ENCODE measurements at places on chromosomes 7 and 10.

GRCh38 chr7:131522325-131522930 lies 34.0 kb downstream of the PODXL start:
- no peak for ATAC-seq

GRCh38 chr7:16745645-16746044 lies 7.9 kb upstream of the TSPAN13 start:
- ATAC-seq, result no peak

DNA sequence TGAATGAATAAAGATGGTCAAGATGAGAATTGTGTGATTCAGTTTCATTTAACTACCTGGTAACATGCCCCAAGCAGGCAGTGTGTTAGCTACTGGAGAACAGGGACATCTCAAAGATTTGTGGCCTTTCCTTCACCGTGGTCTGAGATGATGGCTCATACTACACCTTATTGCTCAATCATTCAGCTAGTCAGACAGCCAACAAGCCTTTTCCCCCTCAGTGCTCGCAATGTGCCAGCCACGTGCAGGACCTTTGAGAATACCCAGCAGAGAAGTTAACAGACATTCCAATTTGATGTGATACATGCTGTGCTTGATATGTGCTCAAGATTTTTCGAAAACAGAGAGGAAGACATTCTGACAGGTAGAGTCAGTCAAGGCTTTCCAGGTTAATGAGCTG lies 562.8 kb downstream of the SUGCT start:
- ATAC-seq, result no peak

DNA sequence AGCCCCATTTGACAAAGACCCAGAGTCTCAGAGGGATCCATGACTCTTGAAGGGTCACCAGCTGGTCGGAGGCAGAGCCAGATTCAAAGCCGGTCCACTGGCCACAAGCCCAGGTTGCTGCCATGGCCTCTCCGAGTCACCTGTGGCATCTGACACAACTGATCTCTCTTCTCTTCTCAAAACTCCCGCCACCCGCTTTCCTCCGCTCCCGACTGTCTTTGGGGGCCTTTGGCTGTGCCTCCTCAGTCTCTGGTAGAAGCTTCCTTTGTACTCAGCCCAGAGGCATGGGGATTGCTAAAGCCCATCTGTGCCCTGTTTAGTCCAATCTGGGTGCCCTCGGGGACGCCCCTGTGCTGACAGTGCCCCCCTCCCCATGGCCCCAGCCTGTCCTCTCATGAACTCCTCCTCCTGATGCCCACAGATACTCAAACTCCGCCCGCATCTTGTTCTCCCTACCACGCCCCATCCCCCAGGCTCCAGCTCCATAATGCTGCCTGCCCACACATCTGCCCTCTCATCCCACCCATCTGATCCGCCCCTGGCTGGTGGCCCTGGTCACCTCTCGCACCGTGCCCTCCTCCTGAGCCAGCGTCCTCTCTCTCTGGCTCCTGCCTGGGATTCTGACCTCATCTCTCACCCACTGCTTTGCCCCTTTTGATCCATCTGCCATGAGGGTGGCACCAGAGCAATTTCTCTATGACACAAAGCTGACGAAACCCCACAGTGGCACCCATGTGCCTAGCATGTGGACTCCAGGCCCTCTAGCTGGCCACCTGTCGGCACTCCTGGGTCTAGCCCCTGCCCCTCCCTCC lies 150.6 kb downstream of the SLIT1 start:
- ATAC-seq, result no peak

DNA sequence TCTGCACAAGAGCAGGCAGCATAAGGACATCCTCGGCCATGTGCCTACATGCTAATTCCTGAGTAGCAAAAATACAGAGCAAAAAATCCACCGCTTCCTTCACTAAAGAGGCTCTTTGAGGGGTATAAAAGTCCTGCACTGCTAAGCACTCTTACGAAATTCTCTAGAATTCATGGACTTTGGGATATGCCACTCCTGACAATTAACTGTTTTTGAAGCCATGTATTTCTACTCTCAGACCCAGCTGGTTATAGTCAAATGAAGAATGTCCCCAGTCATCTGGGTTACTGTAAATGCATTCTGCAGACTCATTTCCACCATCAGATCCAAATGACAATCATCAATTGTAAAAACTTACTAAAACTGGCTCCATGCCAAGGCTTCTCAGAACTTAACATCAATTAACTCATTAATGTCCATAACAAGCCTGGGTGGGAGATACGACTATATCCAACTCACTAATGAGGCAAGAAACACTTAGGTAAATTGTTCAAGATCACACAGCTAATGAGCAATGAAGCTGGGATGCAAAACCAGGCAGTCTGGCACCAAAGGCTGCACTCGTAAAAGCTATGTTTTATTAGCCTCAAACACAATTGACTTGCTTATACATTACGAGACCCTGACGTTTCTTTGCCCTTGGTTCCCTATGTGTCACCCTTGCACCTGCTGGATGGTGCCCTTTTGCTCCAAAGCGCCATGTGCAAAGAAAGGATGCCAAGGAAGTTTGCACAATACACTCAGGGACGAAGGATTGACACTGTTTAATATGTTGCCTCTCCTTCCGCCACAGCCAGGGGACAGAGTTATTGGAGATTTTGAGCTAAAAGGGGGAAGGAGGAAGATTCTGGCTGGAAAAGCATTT lies 250.4 kb downstream of the ELMO1 start:
- ATAC-seq, result no peak

- ATAC-seq, result no peak
Measured at GRCh38 chr10:57247271-57247670, 886.2 kb upstream of the ZWINT start.

GRCh38 chr10:78443900-78444571 lies 410.4 kb downstream of the RPS24 start:
- no peak for ATAC-seq

DNA sequence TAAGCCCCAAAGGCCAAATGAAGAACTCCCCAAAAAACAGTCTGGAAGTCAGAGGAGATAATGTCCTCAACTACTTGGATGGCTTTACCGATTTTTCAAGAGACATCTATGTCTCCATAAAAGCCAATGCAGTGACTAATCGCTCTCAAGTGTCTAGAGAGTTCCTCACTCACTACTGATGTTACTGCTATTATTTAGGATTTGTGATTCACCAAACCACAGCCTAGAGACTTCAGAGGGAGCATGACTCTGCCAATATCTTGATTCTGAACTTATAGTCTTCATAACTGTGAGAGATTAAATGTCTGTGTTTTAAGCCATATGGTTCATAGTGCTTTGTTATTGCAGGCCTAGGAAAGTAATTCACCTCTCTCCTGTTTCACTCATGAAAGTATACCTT lies 160.2 kb downstream of the IPMK start:
- ATAC-seq, result no peak

DNA sequence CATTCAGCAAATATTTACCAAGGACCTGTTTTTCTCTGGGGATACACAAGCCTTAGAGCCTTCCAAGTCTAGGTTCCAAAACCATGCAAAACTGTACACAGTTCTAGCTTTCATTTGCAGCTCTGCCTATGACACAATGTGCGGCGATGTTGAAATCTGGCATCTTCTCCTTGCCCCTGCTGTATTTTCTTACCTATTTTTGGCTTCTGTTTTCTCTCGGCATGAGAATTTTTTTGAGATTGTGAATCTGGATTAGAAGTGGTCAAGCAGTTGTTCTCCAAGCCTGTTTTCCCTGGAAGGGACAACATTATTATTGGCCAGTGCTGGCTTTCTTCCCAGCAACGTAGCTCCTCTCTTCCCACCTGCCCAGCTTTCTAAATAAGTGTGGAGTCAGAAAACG lies 176.3 kb downstream of the CREB5 start:
- ATAC-seq, result no peak

GRCh38 chr10:113219446-113219845 lies 269.4 kb downstream of the TCF7L2 start:
- ATAC-seq, result no peak
